ENCODE measurements at places on chromosomes 16 and 17. TPM values are rescaled to one million over a fixed set of nuclear protein-coding genes. Genes with fewer than 3 reads are reported as not detected.

The AIPL1 gene
- total RNA-seq, result not detected

The CDC42EP4 gene
- total RNA-seq, result 21.8 TPM

The TEKT5 gene
- total RNA-seq, result not detected

The TSPAN10 gene
- 0.38 TPM for total RNA-seq

The TPSG1 gene
- not detected for total RNA-seq

The RNF157 gene
- total RNA-seq, result 5.1 TPM

The IL21R gene
- 0.20 TPM for total RNA-seq

The CTF1 gene
- total RNA-seq, result 9.4 TPM

Measured in heart left ventricle (tissue), 16 donors.